SK-MEL-5 (cell line): ENCODE measurements at places on chromosomes 3 and 15. TPM values are rescaled to one million over a fixed set of nuclear protein-coding genes. Genes with fewer than 3 reads are reported as not detected.

Gene MAP6D1
- 4.5 and 5.7 TPM in 2 replicates for total RNA-seq

Gene TMEM108
- total RNA-seq: 0.13 TPM in 1 of 2 replicates, not detected in the other

Gene SPRED1
- total RNA-seq: 51.0 and 51.3 TPM in 2 replicates

Gene PPARG
- 3.2 and 3.3 TPM in 2 replicates for total RNA-seq

Gene LIPC
- not detected in 2 replicates for total RNA-seq

Gene SUSD5
- total RNA-seq: 2.2 and 3.0 TPM in 2 replicates

Gene ABI3BP
- total RNA-seq: 0.58 TPM in 1 of 2 replicates, not detected in the other

Gene SYNPR
- not detected in 2 replicates for total RNA-seq

Gene DPPA4
- total RNA-seq: 0.32 TPM in 1 of 2 replicates, not detected in the other

Gene PPP1R14D
- not detected in 2 replicates for total RNA-seq

Gene UROC1
- 0.05 and 0.21 TPM in 2 replicates for total RNA-seq

Gene C3orf20
- not detected in 2 replicates for total RNA-seq

Gene AMOTL2
- total RNA-seq: 12.1 and 12.5 TPM in 2 replicates

Gene TRAT1
- total RNA-seq: not detected in 2 replicates

Gene NDN
- 29.9 and 39.3 TPM in 2 replicates for total RNA-seq

Gene TMEM207
- 0.19 and 0.21 TPM in 2 replicates for total RNA-seq

Gene HTR3D
- not detected in 2 replicates for total RNA-seq

Gene GOLGA6A
- total RNA-seq: not detected in 2 replicates

Gene TRPM1
- total RNA-seq: 105 and 109 TPM in 2 replicates

Gene FETUB
- total RNA-seq: not detected in 2 replicates

Gene P2RY14
- not detected in 2 replicates for total RNA-seq

Gene LNP1
- total RNA-seq: 3.1 and 3.2 TPM in 2 replicates

Gene UTS2B
- 0.37 and 0.75 TPM in 2 replicates for total RNA-seq

Gene MASP1
- not detected in 2 replicates for total RNA-seq

Gene CHRNB4
- total RNA-seq: 0.05 and 0.08 TPM in 2 replicates

Gene CCDC14
- 39.0 and 45.4 TPM in 2 replicates for total RNA-seq

Gene MYO1E
- total RNA-seq: 59.9 and 68.7 TPM in 2 replicates
